GM23248 (cell line): ENCODE measurements at places on chromosomes 13 and 19. TPM values are rescaled to one million over a fixed set of nuclear protein-coding genes. Genes with fewer than 3 reads are reported as not detected.

The PCDH17 gene
- total RNA-seq = not detected in 2 replicates

The KLK15 gene
- total RNA-seq = not detected in 2 replicates

The ELAVL3 gene
- total RNA-seq = not detected in 2 replicates

The OR7A5 gene
- total RNA-seq = not detected in 2 replicates

The CAMSAP3 gene
- total RNA-seq = not detected in 2 replicates

The CGB8 gene
- 4.5 TPM in 1 of 2 replicates, not detected in the other for total RNA-seq

GRCh38 chr19:11931051-11931450, 6.1 kb downstream of the ZNF700 start:
- DNase-seq = no peak

DNA sequence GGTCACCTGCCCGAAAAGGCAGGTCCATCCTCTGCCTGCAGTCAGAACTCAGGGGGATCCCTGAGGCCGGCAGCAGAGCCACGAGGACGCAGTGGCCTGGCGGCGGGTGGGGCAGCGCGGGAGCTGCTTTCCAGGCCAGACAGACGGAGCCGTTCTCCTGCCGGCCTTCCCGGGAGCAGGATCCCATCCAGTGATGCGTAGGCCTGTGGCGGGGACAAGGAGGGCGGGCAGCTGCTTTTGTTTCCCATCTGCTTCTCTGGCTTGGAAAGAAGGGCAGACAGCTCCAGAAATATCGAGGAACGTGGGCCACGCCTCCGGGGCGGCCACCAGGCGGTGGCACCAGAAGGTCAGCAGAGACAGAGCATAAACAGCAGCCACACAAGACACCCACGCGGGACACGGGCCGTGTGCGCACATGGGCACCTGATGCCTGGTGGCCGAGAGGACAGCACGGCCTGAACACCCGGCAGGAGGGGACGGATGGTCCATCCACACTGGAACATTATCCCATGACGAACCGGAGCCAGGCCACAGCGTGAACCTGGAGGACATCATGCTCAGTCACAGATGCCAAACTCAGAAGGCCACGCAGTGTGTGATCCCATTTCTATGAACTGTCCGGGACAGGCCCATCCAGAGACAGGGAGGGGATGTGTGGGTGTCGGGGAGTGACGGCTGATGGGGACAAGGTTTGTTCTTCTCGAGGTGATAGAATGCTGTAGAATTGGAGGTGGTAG, 13.9 kb upstream of the MKNK2 start:
- DNase-seq = peak; percentile 59

DNA sequence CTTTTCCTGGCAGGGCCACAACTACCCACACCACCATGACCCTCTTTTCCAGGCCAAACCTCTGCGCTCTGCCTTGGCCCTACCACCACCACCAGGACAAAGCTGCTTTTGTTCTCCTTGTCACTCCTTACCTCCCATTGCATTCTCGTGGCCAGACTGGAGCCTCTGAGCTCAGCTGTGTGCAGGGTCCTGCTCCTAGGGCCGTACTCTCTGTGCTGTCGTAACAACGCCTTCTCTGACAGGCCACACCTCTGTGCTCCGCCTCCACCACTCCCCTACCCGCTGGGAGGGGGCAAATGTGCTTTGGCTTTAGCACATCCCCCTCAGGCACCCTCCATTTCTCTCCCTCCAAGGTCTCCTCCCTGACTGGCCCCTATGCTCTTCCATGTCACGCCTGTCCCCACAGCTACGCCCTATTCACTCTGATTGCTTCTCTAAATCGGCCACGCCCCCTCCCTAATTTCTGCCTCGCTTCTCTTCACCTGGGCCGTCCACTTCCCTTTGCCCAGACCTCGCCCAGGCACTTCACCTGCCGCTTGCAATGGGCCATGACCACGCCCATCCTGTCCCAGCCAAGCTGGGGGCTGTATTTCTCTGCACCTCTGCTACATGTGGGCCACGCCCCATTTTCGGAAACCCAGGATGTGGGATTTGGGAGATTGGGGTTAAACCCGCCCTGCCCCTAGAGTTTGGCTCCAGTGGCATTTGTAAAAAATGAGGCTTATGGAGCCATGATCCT, 472.3 kb downstream of the KLF12 start:
- DNase-seq = no peak

DNA sequence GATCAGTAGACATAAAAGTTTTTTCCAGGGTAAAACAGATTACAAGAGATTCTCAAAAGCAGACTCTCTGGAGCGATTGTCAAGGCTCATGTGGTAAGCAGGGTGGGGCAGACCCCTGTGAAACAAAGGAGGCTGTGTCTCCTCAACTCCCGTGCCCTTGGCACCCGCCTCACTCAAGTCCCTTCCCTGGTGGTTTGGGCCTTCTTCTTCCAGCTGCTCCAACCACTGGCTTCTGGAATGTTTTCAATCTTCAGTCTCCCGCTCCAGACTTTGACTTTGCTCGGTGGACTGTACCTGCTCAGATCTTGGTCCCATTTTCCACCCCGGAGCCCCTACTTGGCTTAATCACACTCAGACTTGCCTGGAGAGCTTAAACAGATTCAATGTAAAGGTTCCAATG, 74.8 kb upstream of the STK24 start:
- no peak for DNase-seq

DNA sequence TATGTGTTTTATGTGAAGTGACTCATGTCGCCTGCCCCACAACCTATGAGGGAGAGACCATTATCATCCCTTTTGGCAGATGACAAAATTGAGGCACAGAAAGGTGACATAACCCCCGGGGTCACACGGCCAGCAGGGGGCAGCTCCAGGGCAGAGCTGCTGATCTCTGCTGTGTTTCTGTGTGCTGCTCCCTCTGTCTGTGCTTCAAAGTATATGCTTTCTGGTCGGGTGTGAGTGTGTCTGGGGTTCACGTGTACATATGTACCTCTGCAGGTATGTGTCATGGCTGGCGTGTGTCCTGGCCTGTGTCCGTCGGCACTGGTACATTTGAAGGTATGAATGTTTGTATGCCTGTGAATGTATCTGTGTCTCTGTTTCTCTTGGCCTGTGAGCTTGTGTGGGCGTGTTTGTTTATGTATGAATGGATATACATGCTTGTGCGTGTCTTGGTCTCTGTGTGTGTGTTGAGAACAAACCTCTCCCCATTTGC, 7.1 kb downstream of the LIPE start:
- DNase-seq = peak; percentile 67

DNA sequence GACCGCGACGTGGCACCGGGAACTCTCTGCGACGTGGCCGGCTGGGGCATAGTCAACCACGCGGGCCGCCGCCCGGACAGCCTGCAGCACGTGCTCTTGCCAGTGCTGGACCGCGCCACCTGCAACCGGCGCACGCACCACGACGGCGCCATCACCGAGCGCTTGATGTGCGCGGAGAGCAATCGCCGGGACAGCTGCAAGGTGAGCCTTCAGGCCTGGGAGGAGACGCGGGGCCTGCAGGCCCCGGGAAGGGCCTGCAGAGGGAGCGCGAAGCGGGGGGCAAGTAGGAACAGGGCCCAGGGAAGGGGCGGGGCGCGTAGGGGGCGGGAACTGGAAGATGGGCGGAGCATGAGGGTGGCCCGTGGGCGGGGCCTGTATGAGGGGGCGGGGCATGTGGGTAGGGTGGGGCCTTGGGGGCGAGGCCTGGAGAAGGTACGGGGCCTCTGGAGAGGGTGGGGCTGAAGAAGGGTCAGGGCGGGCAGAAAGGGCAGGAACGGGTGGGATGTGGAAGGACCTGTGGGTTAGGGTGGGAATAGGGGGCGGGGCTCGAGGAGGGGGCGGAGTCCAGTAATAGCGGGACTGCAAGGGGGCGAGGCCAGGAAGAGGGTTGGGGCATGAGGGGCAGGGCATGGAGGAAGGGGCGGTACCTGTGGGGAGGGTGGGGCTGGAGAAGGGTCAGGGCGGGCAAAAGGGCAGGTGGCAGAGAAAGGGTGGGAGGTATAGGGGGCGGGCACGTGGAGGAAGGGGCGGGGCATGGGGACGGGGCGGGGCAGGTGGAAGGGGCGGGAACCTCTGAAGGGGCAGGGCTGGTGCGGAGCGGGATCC, 2.5 kb downstream of the CFD start:
- DNase-seq = peak; percentile 50

DNA sequence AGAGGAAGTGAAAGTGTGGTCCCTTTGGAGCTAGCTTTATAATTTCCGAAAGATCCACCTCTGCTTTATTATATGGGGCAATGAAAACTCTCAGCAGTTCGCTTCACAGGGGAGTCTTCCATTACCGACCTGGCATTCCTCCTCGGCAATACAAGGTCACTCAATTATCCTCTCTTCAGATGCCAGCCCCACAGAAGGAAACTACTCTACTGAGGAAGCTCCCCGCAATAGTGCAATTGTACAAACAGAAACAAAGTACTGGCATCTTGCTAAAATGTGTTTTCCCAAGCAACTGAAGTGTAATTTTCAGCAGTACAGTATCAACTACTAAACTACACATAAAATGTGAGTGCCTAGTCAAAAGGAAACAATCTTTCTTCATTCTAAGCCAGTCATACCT, 702.0 kb downstream of the PCDH9 start:
- no peak for DNase-seq

GRCh38 chr19:15185188-15185587, 15.6 kb downstream of the NOTCH3 start:
- no peak for DNase-seq

GRCh38 chr13:46340631-46341111, 46.4 kb downstream of the RUBCNL start:
- no peak for DNase-seq

- DNase-seq = no peak
Measured at GRCh38 chr13:98220271-98220791, 43.3 kb upstream of the RNF113B start.

DNA sequence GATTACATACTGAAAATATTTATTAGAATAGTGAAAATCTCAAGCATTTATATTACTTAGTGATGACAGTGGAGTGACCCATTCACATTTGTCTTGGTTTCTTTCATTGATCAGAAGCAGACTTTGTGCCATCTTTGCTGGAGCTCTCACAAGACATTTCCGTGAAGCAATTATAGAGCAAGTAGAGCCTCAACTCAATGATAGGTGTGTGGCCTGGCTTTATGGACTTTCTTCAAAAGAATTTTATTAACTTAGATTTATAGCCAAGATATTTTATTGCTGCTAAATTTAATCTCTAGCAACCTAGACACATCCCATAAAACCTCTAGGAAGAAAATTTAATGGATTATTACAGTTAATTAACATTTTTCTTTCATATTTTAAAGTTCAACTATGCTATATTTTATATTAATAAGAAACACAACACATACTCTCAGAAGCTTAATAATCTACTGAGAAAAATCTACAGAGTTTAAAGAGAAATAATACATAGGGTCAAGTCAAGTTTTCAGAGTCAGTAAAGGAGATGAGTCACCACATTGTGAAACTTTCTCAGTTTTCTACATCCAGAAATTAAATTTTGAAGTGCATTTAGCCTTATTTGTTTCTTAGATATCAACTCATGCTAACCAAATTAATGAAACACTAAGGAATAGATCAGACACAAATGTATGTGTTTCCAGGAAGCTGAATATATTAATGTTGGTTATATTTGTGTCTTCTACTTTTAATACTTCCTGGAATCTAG, 160.5 kb downstream of the LACC1 start:
- DNase-seq = peak; percentile 63

- peak; percentile 74 for DNase-seq
Measured at GRCh38 chr13:52158629-52159158, 703 bp downstream of the NEK3 start.

DNA sequence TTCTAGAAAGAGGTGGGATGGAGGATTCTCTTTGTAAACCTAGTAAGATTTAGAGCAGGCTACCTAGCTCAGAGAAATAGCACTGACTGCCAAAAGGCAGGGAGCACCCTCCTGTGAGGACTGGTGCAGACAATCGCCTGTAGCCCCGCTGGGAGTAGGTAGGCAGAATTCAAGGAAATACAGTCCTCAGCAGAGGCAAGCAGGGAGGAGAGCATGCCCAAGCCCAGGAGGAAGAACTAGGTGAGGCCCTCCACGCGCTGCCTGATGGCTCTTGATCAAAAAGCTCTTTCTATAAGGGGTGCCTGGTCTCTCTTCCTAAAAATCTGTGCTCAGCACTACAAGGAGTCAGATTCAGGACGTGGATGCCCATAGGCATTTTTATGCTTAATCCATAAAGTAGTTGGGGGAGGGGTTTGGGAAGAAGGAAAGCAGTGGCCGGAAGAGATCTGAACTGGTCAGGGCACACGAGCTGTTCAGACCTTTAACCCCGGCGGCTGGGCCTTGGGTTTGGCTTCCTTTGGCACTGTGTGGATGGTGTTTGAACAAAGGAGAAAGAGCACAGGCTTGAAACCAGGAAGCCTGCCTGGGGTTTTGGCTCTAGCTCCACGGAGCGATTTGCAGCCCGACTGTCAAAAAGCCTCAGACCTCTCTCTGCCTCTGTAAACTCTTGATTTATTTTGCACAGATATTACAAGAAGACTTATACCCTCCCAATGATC, 320.6 kb downstream of the FOXO1 start:
- DNase-seq = no peak
